Immature natural killer cell (primary cell): ENCODE measurements at places on chromosomes 5 and 9.

DNA sequence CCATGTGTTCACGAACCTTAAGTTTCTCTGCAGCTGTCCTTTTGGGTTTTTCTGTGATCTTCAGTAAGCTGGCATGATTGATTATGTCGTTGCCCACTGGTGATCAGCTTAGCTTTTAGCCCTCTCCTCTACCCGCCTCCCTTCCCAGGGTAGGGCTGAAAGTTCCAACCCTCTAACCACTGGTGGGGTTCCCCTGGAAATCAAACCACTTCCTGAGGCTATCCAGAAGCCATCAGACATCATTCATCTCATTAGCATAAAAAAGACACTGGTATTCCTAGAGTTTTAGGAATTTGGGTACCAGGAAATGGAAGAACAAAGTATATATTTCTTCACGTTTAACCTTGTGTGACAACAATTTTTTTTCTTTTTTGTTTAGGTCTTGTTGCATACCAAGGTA, 29.8 kb downstream of the SPIN1 start:
- no peak for DNase-seq

GRCh38 chr5:78600687-78601414, 47.7 kb downstream of the LHFPL2 start:
- no peak for DNase-seq

DNA sequence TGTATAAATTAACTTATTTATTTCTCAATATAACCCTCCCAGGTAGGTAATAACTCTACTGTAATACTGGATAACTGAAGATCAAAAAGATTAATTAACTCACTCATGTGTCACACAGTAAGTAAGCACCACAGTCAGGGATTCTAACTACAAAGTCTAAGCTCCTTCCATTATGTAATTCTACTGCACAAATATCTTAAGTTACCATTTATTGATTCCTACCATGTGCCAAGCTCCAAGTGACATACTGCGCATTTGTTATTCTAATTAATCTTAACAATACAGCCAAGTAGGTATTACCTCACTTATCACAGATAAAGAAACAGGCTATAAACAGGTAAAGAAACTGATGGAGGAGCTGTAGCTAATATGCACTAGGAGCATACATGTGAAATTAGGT, 58.3 kb downstream of the RANBP6 start:
- DNase-seq = no peak

- DNase-seq = no peak
These were observed at the start of gene SLCO6A1 for GRCh38 chr5:102498271-102499034. TSS of gene SLCO6A1 (minus strand) at chr5:102499001. CDS start at chr5:102498844, 157 bp downstream.

GRCh38 chr9:78470216-78470615, 173.3 kb downstream of the PSAT1 start:
- DNase-seq = no peak

DNA sequence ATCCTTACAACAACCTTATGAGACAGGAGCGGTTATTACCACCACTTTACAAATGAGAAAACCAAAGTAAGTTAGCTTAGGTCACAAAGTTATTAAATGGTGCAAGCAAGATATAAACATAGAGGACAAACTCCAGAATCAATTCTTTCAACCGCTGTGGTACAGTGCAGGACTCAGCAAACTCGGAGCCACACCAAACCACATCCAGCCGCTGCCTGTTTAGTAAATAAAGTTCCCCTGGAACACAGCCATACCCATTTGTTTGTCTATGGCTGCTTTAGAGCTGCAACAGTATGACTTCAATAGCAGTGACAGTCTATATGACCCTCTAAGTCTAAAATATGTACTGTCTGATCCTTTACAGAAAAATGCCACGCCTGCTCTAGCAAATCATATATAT, 1567.2 kb upstream of the WWC1 start:
- DNase-seq = no peak

- no peak for DNase-seq
These were observed 380.8 kb upstream of the CD180 start for GRCh38 chr5:67577424-67577823.

DNA sequence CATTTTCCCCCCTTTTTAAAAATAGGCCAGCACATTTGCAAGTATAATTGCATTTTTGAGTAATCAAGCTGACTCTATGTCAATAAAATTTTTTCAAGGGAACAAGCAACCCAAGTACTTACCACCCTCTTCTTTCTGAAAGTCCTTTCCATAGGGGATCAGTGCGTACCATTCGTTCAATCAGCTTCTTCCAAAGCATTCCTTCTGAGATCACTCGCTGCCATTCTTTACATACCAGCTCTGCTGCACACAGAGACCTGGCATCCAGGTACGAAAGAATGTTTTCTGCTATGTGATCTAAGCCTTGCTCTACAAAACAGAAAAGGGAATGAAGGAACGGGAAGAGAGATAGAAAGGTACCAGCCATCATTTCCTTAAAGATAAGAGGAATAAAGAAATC, 106.6 kb downstream of the FBXW11 start:
- no peak for DNase-seq

GRCh38 chr5:1507457-1507856, 16.3 kb downstream of the LPCAT1 start:
- DNase-seq = no peak

DNA sequence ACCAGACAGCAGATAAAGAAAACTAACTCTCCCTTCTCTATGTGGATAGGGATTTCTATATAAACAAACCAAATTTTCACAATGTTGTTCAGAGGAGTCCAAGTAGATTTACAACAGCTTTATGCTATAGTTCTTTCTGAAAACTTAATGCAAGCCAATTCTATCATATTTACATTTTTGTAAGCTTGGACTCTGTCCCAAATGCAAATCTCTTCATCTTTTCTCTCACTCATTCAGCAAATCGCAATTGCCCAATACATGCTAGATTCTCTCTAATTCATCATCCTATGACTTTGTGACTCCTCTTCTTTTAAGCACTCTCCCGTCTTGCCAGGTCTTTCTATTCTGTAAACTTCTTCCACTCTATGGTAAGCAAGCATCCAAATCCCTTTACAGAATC, 39.1 kb upstream of the UGT3A2 start:
- no peak for DNase-seq

DNA sequence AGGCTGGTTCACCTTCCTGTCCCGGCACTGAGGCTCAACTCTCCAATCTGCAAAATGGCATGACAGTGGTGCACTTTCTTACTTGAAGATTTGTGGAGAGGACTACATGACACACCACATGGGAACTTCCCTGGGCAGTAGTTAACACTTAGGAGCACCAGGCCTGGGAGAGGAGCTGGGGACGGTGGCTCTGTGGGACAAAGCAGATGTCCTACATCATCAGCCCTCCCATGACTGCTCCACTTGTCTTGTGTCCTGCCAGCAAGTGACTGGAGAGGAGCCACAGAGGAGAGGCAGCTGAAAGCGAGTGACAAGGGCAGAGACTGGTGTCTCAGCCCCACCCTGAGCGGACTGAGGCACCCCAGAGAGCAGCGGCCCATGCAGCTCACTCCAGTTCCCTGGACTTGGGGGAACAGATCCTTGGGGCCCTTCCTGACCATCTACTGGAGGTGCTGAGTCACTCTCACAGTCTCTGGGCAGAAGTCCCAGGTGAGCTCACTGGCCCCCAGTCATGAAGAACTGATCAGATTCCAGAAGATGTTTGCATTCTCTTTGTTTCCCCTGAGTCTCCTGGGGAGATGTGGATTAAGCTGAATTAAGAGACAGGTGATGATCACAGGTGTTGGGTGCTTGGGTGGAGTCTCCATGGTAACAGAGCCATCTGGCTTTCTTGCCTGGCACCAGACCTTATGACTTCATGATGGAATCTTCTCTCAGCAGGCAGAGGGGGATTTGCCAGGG, 13.2 kb upstream of the SLC25A48 start:
- DNase-seq = no peak

- no peak for DNase-seq
These were observed 8.0 kb downstream of the DBH start for GRCh38 chr9:133643978-133644760.

DNA sequence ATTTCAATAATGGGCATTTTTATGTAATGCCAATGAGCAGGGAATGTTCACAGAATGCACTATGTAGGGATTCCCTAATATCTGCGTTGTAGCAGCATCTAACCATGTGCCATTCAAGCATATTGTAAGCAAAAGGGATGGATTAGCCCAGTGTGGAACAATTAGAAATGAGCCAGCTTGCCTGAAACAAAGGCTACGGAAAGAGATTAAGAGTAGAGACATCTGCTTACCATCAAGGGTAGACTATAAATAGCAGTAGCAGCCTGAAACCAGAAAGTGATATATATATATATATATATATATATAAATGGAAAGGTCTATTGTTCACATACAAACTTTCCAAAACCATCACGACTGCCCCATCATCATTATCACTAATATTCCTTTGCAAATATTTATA, 31.9 kb upstream of the CEP120 start:
- no peak for DNase-seq

DNA sequence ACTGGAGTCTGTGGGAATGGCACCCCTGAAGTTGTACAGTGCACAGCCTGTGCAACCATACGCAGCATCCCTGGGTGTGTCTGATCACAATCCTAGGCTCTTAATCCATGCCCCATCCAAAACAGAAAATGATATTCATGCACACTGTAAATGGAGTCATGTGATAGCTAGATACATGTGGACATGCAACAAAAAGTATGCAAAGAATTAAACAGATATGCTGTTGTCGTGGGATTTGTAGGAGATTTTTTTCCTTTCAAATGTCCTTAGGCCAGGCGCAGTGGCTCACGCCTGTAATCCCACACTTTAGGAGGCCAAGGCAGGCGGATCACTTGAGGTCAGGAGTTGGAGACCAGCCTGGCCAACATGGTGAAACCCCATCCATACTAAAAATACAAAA, 36.1 kb downstream of the PRRX2 start:
- DNase-seq = no peak

- DNase-seq = no peak
These were observed 96.5 kb upstream of the PCSK1 start for GRCh38 chr5:96529559-96529958.

DNA sequence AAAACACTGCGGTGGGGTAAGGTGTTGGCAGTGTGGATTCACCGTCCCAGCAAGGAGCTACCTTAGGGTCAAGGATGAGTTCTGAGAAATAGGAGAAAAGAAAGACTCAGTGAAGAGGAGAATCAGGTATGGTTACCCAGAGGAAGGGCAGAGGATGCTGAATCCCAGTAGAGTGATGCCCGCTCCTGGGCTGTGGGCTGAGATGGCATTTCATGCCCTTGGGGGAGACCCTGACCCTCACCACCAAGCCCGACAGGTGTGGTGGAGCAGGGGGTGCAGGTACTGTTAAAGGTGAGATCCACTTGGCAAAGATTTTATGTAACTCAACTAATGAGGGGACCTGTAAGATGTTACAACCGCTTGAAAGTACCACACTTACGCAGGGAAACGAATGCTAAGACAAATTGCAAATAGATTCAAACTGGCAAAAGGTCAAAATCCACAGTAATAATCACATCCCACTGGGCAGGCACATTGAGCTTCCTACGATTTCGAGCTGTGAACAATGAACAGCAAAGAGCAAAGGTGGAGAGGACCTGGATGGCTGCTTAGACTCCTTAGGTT, 2.1 kb downstream of the RNU6ATAC start:
- DNase-seq = no peak

GRCh38 chr5:168654211-168654721, 75.1 kb upstream of the PANK3 start:
- no peak for DNase-seq

DNA sequence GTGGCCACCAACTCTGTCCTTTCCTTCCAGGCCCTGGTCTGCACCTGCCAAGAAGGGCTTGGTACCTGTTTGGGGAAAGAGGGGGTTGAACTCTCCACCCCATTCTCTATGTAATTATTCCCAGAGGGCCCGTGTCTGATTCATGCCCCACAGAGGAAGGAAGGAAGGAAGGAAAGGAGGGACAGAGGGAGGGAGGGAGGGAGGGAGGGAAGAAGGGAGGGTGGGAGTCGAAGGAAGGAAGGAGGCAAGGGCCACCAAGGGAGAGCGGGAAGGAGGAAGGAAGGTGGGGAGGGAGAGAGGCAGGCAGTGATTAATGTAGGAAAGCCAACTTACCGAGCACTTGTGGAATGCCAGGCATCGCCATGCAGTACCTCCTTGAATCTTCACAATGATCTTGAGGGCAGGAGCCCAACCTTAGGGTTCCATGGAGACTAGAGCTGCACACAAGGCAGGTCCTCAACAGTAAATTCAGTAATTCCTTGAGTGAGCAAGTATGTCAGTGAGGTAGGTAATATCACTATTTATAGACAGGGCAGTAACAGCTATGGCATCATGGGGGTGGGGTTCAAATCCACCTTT, 75.8 kb downstream of the FGF18 start:
- no peak for DNase-seq

- DNase-seq = no peak
These were observed 127.6 kb downstream of the TRPM6 start for GRCh38 chr9:74760031-74760700.

DNA sequence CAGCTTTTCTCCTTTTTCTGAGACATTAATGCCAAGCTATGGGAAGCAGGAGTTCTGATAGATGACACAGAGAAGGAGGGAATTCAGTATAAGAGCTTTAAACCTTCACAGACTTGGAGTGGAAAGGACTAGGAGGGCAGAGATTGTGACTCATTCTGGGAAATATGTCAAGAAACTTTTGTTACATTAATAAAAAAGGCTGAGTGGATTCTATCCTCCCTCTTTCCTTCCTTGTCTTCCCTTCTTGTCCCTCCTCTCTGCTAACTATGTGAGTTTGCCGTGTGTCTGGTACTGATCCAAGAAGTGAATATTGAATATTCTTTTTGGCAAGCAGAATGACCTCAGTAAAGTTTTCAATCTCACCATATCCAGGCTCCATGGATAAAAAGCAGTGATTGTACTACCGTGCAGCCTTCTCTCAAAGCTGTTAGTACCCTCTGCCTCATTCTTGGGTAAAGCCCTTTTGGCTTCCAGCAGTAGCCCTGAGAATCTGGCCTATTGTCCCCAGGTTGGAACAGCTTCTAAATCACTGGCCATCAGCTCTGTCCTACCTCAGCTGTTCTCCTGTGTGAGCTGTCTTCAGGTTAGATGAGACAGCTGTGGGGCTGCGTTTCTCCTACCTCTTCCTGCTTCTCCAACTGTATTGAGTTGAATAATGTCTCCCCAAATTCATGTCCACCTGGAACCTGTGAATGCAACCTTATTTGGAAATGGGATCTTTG, 73.9 kb downstream of the ATG10 start:
- DNase-seq = no peak
